Esophagus squamous epithelium (tissue), 5 donors: ENCODE measurements at places on chromosomes 5 and 9.

- no peak for DNase-seq
Measured at GRCh38 chr9:120734607-120735410, 20.5 kb upstream of the MEGF9 start.

GRCh38 chr5:66789434-66789833 is 193.2 kb downstream of the MAST4 start:
- DNase-seq: no peak

- DNase-seq: no peak
Measured at GRCh38 chr9:99182356-99182755, 39.4 kb downstream of the ALG2 start.

DNA sequence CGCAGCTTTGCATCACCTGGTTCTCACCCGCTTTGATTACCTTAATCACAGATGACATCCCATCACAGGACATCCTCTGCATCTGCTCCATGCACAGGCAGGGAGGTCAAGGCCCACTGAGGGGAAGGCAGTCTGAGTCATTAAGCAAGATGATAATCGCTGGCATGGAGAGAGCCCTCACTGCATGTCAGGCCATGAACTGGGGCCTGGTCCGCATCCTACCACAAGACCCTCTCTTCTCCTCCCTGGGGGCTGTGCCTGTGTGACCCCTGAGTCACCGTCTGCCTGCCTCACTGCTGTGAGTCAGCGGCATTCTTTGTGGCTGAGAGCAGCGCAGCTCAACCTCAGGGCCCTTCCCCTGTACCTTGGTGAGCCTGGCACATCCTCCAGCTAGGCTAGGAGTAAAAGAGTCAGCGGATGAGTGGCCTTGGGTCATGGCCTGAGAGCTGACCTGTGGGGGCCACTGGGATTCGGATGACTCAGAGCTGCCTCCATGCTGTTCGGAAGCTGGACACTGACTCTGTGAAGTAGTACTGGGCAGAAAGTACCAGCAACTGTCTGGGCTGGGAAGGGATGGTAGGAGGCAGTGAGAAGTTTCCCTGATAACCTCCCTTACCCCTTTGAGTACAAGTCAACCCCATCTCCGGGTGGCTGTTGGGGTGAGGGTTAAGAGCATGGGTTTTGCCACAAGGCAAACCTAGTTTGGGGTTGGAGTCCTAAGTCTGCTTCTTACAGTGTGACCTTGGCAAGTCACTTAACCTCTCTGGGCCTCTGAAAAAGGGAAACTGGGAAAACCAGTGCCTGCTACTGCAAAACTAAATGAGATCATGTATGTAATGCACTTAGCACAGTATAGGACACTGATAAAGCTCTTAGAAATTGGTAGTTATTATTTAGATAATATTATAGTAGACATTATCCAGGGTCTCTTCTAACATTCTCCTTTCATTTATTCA is 14.6 kb upstream of the ARSI start:
- DNase-seq: no peak

GRCh38 chr9:93701494-93702218 is 125.3 kb downstream of the PHF2 start:
- DNase-seq: no peak

GRCh38 chr9:21674894-21675293 is 127.5 kb upstream of the MTAP start:
- no peak for DNase-seq

DNA sequence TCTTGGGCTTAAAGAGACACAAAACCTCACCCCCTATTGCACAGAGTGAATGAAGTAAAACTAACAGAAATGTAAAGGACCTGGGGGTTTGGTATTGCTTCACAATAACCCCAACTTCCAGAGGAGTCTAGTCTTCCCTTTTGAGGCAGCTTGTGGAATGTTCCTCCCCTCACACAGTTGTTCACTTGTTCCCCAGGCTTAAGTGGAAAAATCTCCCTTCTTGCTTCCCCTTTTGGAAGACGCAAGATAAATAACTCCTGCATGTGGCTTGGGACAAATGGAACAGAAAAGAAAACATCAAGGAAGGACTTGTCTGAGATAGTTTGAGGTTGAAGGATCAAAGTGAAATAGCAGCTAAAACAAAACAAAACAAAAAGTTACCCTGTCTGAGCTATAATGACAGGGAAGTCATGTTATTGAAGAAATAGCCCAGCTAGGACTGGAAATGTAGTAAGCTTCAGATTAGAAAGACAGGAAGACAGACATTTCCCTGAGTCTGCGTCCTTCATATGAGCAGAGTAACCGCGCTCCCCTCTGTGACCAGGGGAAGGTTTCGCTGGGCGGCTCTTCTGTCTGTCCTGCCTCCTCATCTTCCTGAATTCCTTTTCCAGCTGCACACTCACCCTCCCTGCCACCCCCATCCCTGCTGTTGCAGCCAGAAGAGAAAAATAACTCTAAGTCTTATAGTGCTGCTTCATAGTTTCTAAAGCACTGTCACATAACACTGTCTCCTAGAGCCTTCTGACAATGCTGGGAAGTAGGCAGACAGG is 8.8 kb downstream of the SPARC start:
- DNase-seq: no peak

DNA sequence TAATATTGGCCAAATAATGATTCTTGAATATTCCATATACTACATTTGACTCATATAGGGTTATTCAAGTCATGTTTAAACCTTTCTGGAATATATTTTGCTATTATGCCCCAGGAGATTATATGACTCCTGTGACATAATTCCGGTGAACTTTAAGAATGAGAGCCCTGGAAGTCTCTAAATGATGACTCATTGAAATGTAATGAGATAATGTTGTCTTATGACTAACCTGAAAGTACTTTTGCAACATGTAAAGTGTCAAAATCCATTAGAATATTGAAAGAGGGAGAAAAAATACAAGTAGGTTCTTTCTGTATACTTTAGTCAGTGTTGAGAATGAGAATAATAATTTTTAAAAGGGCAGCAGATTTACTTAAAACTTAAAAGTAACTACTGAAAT is 830.4 kb downstream of the MAT2B start:
- DNase-seq: no peak

DNA sequence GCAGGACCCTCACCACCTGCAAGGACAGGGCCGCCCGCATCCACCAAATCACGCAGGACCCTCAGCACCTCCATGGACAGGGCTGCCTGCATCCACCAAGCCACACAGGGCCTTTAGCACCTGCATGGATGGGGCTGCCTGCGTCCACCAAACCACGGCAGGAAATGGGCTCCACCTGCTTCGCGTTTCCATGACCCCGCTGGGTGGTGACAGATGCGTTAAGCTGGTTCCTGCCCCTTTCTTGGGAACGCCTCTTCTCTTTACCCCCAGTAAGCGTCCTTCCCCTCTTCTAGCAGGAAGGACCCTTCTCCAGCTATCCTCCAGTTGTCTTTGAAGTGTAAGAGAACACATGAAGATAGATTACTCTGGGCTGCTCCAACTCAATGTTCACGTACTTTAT is 13.5 kb downstream of the FBP1 start:
- no peak for DNase-seq

GRCh38 chr5:31941151-31941755 is 232.9 kb downstream of the GOLPH3 start:
- no peak for DNase-seq

- DNase-seq: no peak
Measured at GRCh38 chr5:175520321-175520720, 42.0 kb downstream of the SFXN1 start.

DNA sequence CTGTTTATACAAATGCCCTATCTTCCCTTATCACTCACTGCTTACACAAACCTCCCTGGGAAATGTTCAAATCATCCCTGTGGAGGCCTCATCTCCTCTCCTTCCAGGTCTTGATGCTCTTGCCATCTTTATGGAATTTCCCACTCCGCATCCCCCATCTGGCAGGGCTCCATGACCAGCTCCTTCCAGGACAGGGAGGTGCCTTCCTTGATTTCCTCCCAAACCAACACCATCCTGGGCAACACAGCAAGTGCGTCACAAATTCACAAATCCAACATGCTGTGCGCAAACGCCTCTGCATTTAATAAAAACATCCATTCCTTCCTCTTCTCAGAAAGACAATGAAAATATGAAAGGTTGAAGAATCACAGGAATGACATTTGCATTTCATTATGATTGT is 51.7 kb downstream of the EPB41L4A start:
- no peak for DNase-seq

DNA sequence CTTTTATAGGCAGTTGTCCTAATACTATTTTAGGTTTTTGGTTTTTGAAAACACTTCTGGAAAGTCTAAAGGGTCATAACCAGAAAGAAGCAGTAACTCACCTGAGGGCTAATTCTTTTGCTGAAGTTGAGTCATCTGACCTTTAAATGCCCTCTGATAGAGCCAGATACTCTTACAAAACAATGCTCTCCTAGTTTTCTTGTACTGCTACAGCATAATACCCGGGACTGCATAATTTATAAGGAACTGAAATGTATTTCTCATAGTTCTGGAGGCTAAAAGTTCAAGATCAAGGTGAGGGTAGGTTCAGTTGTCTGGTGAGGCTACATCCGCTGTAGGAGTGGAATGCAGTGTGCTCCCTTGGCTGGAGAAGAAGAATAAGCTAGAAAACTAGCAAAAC is 670.3 kb downstream of the TLE4 start:
- DNase-seq: no peak

DNA sequence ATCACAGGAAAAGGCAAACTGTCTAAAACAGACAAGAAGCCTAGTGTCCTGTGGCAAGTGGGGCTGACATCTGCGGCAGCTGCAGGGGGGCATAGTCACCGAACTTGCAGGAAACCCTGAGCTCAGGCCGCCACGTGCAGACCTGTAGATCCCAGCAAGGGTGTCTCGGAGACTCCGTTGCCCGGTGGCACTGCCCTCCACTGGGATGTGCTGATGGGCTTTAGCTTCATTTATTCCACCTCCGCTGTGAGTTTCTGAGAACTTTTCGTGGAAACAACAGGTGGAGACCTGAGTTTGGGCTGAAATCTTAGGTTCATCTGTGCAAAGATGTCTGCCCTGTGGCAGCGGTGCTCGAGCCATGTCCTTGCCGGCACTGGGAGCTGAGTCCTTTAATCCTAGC is 22.1 kb downstream of the CEP72 start:
- DNase-seq: no peak

DNA sequence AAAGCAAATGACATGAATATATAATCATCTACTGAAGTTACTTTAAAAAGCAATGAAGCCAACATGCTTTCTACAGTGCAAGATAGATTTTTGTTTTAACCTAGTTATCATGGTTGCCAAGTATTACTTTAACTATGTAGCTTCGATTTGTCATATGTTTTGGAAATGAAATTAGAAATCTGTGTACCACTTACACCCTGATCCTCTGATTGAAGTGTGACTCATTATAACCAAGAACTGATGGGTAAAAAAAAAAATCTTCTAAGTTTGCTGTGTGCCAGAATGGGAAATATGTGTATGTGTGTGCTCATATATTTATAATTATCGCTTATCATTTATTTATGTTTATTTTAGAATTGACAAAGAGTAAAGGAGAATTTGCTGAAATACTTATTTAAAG is 9.1 kb upstream of the CDC42SE2 start:
- no peak for DNase-seq
